Inflammatory macrophage (primary cell): ENCODE measurements at places on chromosomes 11 and 22.

GRCh38 chr11:113248702-113249490, 65.5 kb upstream of the TTC12 start:
- DNase-seq: peak; percentile 20

GRCh38 chr11:125111001-125111342, 454 bp downstream of the TMEM218 start:
- DNase-seq: peak; percentile 8

- peak; percentile 72 for DNase-seq
Observed at GRCh38 chr11:57219021-57219627, 17.9 kb downstream of the APLNR start.

GRCh38 chr22:39332441-39333064, 13.1 kb upstream of the RPL3 start:
- no peak for DNase-seq

DNA sequence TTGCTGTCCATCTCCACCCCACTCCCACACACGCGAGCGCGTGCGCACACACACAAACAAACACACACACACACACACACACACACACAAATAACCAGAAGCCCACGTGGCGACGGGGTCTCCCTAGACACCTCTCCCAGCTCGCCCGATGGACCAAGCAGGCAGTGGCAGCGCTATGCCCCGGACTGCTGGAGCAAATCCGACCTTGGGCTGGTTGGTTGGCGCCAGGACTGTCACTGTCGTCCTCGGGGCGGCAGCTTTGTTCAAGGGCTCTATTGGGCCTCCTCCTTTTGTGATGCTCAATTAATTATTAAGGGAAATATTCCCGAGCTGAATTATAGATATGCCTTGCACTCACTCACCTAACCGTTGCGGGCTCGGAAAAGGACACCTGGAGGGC, 1.7 kb upstream of the KCNA4 start:
- no peak for DNase-seq

DNA sequence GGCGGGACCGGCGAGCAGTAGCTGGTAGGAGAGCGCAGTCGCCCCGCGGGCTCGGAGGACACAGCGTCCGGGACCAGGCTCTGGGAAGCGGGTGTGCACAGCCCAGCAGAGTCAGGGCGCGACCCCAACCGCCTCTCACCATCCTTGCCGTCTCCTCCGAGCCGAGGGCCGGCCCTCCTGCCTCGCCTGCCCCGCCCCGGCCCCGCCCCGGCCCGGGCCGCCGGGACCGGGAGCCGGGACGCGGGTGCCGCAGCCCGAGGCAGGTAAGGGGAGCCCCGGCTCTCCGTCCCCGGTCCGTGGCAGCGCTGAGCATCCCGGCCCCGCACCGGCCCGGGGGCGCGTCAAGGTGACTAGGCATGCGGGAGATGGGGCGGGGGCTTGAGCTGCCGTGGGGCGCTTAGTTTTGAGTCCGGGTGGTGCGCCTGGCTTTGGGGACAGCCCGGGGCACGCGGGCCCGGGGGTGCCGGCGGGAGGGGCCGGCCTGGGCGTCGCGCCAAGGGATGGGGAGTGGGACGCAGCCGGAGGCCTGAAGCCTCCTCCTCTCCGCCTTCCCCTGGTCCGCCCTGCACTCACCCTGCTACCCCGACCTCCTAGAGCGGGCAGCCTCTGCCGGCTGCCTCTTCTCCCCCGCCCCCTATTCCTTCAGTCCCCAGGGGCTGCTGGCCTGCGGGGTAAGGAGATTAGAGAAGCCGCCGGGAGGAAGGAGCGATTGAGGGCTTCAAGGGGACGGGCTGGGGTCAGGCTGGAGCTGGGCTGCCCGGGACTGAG, at the start of gene ABCG4:
ABCG4 (plus strand) TSS at position 35 of the 768 bp plus-strand sequence. CDS start 914 bp downstream, outside the sequence.
- no peak for DNase-seq

DNA sequence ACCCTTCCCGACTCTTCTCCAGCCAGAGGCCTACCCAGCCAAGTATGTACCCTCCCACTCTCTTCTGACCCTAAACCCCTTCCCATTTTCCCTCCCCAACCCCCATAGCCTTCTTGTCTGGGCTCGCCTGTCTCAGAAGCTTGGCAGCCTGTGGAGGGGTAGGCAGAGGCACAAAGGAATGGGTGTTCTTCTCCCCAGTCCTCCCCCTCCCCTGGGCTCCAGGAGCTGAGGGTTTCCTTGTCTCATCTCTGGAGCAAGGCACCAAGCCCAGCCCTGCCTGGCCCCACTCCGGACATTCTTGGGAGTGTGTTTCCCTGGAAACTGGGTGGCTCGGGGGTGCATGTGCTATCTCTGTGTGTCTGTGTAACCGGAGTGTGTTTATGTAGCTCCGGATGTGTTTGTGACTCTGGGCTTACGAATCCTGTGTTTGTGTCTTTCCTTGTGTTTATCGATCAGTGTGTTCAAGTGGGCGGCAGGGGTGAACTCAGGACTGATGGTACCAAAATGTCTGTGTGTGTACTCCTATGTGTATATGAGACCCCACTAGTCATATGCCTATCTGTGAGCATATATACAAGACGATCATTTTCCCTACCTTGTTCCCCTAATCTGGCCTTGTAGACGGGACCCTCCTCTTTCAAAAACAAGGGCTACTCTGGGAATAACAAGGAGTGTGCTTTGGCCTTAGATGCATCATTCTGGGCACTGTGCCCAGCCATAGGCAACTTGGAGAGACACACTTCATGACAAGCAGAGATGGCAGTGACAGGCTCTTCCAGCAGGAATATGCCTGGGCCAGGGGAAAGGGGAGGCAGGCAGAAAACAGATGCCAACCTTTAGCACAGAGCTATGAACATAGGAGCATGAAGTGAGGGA, 10.9 kb downstream of the PHLDB1 start:
- DNase-seq: no peak

DNA sequence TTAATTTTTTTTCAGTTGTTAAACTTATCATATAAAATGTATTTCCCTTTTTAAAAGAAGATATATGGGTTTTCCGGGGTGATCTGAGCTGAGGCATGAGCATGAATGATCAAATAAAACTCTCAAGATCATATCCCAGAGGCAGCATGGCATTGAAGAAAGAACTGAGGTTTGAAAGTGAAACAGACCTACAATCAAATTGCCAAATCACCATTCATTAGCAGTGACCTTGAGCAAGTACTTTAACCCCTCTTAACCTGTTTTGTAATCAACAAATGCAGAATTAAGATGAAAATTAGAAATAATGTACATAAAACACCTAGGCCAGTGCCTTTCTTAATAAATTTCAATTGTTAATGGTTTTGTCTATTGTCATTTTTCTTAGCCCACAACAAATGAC, 116.0 kb downstream of the RBFOX2 start:
- peak; percentile 8 for DNase-seq

GRCh38 chr11:82403640-82404305, 329.9 kb downstream of the FAM181B start:
- no peak for DNase-seq

- DNase-seq: no peak
Observed at GRCh38 chr11:28625532-28625931, 517.3 kb downstream of the METTL15 start.

DNA sequence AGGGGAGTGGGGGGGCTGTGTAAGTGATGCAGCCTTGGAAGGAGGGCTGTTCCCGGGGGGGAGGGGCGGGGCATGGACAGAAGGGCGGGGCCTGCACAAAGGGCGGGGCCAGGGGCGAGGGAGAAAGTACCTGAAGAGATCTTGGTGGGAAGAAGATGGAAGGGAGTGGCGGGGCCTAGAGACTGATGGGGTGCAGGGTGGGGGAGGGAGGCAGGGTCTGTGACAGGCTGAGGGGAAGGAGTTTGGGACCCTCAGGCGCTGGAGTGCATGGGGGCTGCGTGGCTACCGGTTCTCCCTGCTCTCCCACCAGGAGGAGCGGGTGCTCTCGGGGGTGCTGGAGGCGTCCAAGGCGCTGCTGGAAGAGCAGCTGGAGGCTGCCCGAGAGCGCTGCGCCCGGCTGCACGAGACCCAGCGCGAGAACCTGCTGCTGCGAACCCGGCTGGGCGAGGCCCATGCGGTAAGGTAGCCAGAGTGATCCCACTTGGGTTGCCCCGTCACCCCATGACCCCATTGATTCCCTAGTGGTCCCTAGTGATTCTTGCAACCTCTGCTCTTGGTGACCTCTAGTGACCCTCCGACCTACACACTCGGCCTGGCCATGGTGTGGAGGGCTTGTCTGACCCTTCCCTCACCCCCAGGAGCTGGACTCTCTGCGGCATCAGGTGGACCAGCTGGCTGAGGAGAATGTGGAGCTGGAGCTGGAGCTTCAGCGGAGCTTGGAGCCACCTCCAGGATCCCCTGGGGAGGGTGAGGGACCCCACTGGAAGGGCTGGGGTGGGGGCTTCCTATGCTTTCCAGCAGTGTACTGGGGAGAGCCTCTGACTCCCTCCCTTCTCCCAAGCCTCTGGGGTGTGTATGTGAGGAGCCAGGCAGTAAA, 3.1 kb downstream of the CCDC88B start:
- no peak for DNase-seq

- DNase-seq: no peak
Observed at GRCh38 chr22:44814266-44815098, 62.1 kb downstream of the ARHGAP8 start.

DNA sequence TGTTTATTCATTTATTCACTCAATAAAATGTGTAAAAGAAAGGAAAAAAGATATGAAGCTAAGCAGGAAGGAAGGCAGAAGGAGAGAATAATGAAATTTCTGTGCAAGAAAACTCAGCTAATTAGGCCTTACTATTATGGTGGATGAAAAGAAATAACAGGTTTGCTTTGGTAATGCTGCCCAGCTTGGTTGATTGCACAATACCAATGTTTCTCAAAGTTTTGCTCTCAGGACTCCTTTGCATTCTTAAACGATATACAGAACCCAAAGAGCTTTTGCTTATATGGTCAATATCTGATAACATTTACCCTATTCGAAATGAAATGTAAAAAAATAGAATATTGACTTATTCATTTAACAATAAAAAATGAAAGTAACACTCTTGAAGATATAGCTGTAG, 7.3 kb upstream of the CTSC start:
- no peak for DNase-seq

GRCh38 chr11:3090096-3090901, 33.1 kb upstream of the CARS1 start:
- DNase-seq: no peak

- no peak for DNase-seq
Observed at GRCh38 chr11:118673361-118674081, 5.9 kb downstream of the TREH start.

- DNase-seq: no peak
Observed at GRCh38 chr11:132106096-132106982, 735.9 kb downstream of the NTM start.
